Stimulated activated CD4-positive, alpha-beta T cell treated with anti-CD3 and anti-CD28 coated beads, Interleukin-4, amount 100 ng/mL, for 1 hour (primary cell): ENCODE measurements at places on chromosomes 13 and 19.

GRCh38 chr13:39930544-39931444, 275.3 kb downstream of the COG6 start:
- no peak for DNase-seq

- DNase-seq = no peak
Observed at GRCh38 chr19:55652311-55653128, 2.3 kb upstream of the U2AF2 start.

DNA sequence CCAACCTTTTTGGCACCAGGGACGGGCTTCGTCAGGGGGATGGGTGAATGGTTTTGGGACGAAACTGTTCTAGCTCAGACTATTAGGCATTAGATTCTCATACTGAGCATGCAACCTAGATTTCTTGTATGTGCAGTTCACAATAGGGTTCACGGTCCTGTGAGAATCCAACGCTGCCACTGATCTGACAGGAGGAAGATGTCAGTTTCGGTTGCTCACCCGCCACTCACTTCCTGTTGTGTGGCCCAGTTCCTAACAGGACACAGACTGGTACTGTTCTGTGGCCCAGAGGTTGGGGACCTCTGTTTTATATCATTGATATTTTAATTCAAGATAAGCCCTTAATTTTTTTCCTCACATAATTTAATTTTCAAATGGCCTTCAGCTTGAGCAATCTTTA, 26.7 kb upstream of the TDRD3 start:
- no peak for DNase-seq

- DNase-seq = no peak
Observed at GRCh38 chr19:45995715-45996385, 583 bp downstream of the CCDC61 start.

DNA sequence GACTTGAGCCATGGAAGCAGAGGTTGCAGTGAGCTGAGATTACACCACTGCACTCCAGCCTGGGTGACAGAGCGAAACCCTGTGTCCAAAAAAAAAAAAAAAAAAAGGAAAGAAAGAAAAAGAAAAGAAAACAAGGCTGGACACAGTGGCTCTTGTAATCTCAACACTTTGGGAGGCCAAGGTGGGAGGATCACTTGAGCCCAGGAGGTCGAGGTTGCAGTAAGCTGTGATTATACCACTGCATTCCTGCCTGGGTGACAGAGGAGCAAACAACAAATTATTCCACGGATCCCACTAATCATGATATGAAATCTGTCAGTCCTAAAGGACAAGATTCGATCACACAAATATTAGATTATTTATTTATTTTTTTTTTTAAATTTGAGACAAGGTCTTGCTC, 3.1 kb upstream of the MYDGF start:
- DNase-seq = no peak

GRCh38 chr13:77919921-77920294, 1.3 kb upstream of the EDNRB start:
- DNase-seq = no peak
